ENCODE measurements at places on chromosomes 7 and 10.

GRCh38 chr10:84296091-84296981 lies 32.1 kb upstream of the CCSER2 start:
- no peak for DNase-seq

DNA sequence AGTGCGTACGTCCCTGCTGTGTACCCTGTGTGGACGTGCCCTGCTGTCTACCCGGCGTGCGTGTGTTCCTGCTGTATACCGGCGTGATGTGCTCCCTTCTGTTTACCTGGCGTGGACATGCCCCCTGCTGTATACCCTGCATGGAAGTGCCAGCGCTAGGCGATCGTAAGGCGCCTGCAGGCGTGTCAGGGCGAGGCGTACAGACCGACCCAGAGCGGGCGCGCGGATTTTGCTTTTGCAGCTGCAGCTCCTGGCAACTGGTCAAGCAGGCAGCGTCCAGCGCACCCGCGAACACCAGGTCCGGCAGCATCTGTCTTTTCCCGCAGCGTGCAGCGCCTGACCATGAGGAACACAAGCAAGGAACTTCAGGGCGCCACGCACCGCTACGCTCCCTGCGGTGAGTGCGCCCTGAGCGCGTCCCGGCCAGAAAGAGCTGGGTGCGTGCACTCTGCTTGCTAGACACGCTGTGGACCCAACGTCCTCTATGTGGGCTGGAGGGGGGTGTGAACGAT lies 680 bp downstream of the C7orf57 start:
- DNase-seq = peak; percentile 1

- no peak for DNase-seq
These were observed 36.2 kb downstream of the WBP1L start for GRCh38 chr10:102779680-102780526.

DNA sequence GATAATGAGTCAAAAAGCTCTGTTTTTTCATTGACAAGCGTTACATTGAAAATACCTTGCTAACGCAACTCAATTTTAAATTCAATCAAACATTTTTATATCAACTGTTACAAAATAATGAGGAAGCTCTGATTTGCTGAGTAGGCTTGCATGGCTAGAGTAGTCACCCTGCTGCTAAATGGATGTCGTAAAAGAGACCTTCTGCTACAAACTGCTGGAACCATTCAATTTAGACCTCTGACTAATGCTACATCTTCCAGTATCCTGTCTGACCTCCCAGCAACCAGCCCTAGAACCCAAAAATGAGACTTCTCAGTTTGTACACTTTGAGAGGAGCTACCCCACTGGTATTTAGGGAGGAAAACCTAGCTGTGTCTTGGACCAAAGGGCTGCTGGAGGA lies 84.0 kb upstream of the ELMO1 start:
- no peak for DNase-seq

- no peak for DNase-seq
These were observed 53.5 kb downstream of the SND1 start for GRCh38 chr7:127705461-127705959.

DNA sequence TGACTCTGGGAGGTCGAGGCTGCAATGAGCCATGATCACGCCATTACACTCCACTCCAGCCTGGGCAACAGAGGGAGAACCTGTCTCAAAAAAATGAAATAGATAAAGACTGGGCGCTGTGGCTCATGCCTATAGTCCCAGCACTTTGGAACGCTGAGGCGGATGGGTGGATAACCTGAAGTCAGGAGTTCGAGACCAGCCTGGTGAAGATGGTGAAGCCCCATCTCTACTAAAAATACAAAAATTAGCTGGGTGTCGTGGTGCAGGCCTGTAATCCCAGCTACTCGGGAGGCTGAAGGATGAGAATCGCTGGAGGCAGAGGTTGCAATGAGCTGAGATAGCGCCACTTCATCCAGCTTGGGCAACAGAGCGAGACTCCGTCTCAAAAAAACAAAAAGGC lies 1.1 kb upstream of the DDX21 start:
- no peak for DNase-seq

- DNase-seq = no peak
These were observed 183.4 kb downstream of the DNAJB6 start for GRCh38 chr7:157520249-157520648.

- DNase-seq = no peak
These were observed 32.0 kb downstream of the CFAP46 start for GRCh38 chr10:132910186-132910880.

DNA sequence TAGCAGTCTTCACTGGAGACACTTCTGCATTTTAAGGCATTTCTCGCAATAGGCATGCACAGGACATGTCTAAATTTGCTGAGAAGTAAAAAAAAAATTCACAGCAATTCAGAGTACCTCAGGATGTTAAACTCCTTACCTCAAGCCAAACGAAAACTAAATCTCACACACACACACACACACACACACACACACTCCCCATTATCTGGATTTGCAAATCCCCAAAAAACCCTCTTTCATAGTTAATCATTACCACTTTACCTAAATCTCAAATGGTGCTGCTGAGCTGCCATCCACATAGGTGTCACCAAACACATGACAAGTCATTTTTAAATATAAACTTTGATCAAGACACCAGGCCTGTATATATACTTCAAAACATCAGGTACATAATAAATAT lies 31.8 kb downstream of the CACNA2D1 start:
- DNase-seq = no peak

GRCh38 chr10:14751921-14752320 lies 22.8 kb downstream of the FAM107B start:
- DNase-seq = peak; percentile 86

DNA sequence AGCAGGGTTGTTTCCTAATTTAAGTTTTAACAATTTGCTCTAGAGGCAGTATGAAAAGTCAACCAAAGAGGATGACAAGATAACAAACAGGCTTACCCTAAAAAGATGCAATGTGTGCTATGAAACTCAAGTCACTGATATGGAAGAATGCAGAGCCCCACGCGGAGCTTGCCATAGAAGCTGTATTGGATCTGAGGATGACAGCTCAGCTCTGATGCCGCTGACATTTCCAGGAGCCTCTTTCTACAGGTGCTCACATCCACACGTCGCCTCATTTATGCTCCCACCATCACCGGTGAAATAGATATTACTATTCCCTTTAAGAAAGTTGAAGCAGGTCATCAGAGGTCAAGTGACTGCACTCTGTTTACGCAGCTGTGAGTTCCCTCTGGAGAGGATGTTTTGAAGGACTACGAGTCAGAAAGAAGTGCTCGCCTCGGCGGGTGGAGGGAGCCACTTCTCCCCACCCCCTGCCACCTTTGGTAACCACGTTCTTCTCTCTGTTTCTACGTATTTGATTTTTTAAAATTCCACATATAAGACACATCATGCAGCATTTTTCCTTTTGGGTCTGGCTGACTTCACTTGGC lies 275.4 kb downstream of the GLRX3 start:
- no peak for DNase-seq

- DNase-seq = no peak
These were observed 56.8 kb downstream of the SEMA3A start for GRCh38 chr7:84137812-84138211.
